ENCODE measurements at places on chromosomes 13 and 19. TPM values are rescaled to one million over a fixed set of nuclear protein-coding genes. Genes with fewer than 3 reads are reported as not detected.

DNA sequence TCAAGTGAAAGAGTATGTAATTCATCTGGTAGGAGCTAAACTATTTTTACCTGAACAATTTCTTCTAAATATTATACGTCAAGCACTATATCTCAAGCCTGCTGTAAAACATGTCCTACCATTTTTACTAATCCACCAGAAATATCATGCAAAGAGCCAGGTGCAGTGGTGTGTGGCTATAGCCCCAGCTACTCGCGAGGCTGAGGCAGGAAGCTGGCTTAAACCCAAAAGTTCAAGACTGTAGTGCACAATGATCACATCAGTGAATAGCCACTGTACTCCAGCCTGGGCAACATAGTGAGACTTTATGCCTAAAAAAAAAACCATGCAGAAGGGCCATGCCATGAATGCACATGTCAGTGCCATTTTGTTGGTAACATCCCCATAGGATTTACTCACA lies 20.7 kb upstream of the CLN5 start:
- DNase-seq, result no peak

- DNase-seq, result no peak
Observed at GRCh38 chr13:57507752-57508463, 123.6 kb upstream of the PCDH17 start.

DNA sequence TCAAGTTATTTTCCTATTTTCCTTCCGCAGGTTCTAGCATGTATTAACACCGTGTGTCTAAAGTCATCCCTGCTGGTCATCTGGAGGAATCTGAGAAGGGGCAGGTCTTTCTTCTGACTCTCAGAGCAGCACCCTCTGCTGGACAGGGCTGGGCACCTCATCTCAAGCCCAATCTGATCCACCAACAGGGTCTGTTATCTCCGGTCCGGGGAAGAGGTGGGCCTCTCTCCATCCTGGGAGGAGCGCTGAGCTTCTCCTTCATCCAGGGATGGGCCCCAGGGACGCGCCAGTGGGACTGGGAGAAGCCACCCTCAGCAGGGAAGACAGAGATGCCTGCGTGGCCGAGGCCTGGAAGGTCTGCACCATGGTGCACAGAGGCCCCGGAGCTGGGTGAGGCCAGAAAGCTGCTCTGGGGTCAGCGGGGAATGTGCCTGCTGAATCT lies 26.0 kb upstream of the ZNF331 start:
- DNase-seq, result peak; percentile 63

DNA sequence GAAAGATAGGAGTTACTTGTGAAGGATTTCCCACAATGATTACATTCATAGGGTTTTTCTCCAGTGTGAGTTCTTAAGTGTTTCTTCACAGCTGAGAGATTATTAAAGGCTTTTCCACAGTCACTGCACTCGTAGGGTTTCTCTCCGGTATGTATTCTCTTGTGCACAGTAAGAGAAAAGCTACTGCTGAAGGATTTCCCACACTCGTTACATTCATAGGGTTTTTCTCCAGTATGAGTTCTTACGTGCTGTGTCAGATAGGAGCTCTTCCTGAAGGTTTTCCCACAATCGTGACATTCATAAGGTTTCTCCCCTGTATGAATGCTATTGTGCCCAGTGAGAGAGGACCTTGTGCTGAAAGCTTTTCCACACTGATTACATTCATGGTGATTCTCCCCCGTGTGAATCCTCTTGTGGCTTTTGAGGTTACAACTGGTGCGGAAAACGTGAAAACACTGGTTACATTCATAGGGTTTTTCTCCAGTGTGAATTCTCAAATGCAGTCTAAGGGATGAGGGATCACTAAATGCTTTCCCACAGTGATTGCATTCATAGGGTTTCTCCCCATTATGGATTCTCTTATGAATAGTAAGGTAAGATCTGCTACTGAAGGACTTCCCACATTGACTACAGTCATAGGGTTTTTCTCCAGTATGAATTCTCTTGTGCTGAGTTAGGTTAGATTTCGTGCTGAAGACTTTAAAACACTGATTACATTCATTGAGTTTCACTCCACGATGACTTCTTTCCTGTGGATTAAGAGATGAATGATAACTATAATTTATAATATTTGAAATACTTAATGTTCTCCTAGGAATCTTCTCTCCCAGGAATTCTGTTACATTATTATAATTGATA lies 20.6 kb downstream of the ZNF558 start:
- no peak for DNase-seq

DNA sequence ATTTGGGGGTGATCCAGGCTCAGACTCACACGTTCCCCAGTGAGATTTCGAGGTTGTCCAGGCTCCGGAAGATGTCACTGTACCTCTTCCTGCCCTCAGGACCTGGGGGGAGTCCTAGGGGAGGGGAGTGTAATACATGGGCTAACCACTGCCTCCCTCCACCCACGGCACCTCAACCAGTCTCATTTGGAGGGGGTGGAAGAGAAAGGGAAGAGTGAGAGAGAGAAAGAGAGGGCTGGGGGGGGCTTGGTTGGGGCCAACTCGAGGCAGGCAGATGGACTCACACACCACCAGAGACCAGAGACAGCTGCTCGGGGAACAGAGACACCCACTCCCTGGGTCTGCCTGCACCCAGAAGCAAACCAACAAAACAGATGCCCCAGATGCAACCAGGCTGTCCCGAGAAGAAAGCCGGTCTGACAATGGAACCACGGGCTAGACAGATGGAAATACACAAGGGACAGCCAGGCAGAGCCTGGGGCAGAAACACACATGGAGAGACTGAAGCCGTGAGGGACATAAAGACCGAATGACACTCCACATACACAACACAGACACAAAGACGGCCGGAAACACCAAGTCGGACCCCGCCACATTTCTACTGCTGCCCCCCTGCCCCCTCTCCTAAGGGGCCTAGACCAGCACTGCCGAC lies 825 bp downstream of the GMIP start:
- no peak for DNase-seq

DNA sequence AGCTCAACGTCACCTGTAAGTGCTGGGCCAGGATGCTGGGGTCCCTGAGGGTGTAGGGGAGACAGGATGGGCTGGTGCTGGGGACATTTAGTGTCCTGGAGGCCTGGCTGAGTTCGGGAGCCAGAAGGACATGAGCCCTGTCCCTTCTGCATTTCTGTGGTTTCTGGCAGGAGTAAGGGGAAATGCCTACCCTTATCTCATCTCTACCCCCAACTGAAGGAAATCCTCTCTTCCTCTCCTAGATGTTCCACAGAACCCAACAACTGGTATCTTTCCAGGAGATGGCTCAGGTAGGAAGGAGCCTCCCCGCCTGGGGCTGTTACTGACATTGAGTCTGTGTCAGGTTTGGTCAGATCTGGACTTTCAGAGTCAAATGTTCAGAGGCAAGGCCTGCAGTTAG lies 1.2 kb downstream of the CD33 start:
- no peak for DNase-seq

GRCh38 chr13:43760257-43760656 lies 26.5 kb downstream of the ENOX1 start:
- DNase-seq, result no peak

DNA sequence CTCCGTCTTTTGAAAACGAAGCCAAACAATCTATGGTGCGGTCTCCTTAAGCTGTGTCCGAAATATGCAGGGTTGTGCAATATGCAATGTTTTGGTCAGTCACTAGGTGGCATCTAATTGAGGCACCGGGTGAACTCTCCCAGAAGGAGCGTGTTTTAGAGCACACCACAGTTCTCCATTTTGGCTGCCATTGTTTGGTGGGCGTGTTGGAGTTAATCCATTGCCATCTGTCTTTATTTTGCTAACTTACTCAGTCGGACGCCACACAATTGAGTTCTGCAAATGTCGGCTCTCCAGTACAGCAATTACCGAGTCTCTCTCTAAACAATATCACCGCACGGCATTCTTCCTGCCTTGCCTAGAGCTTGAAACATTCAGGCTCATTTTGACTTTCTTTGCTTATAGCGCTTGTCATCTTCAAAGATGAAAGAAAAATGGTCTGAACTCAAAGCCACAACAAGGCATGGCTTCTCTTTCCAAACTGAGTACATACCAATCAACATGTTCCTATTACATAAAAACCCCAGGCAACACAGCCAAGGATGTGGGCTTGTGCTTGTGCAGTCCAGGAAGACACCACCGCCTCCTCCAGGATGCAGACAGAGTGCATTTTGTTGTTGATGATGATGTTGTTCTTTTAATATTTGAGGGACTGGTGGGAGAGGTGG lies 182.0 kb upstream of the SERP2 start:
- peak; percentile 78 for DNase-seq

- no peak for DNase-seq
Observed at GRCh38 chr13:52830946-52831345, 17.5 kb downstream of the PCDH8 start.

GRCh38 chr19:55694656-55695491 lies 19.8 kb downstream of the EPN1 start:
- DNase-seq, result no peak

The GFY gene
- not detected for total RNA-seq

The OSCAR gene
- not detected for total RNA-seq

The FGF21 gene
- not detected for total RNA-seq

The SLITRK6 gene
- total RNA-seq, result 0.47 TPM

The TMIGD2 gene
- total RNA-seq, result 0.28 TPM

The C19orf38 gene
- total RNA-seq, result 1.5 TPM

The TJP3 gene
- total RNA-seq, result 1.1 TPM
